ENCODE measurements at places on chromosomes 7 and 10.

DNA sequence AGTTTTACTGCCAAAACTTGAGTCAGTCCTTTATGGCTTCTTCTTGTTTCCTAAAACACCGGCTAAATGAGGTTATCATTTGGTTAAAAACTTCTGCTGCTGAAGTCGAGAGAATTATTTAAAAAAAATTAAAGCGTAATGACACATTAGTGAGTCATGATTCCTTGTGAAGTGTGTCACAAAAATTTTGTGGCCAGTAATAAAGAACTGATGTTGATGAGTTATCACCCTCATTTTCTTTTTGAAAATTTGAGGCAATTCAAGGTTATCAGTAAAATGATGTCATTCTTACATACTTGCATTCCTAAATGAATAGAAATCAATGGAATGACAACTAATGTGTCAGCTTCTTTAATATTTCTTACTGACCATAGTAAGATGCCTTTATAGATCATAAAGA lies 427.4 kb downstream of the SORCS3 start:
- DNase-seq: no peak

DNA sequence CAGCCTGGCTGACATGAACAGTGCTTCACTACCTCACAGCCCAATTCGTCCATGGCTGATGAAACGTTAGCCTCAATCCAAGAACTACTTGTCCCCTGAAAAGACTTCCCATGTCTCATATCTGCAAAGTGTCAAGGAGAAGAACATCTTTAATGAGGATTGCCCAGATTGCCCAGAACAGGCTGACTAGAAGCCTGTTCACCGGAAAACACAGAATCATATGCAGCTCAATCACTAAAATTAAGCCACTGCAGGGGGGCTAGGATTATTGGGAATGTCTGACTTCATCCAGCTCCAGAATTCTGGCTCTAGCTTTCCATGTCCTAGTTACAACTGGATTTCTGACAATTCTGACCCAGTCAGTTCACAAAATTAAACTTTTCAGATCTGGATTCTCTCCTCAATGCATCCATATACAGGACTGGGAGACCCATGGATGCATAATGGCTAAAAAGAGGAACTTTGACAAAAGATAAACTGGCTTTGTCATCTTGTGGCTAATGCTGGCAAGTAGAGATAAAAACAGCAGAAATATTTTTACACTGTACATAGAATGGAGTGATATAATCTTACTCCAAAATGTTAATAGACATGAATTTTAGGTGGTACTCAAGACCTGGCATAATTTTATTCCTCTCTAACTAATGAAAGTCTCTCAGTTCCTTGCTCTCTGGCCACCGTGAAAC lies 467.0 kb upstream of the POT1 start:
- no peak for DNase-seq

DNA sequence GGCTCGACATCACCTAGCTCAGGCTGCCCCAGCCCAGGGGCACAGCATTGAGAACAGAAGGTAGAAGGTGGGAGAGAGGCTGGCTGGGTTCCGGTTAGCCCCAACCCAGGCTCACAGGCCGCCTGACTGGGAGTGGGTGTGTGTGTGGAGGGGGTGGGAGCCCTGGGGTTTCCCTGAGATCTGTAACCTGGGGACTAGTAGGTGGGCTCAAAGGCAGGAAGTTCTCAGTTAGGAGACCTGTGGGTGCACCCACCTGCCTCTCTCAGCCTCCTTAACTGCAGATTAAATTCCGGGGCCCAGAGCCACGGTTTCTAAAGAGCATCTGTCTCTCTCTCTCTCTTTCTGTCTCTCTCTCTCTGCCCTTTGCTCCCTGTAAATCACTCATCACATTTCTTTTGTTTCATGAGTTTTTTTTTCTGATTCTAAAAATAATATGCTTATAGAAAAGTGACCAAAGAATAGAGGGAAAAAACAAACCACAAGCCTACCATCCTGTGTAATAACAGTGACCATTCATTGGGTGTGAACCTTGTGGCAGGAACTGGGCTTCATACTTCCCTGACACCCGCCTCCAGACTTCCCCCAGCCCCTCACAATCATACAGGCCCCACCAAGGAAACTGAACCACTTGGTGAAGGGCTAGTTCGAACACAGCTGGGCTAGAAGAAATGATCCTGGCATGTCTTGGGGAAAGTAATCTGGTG lies 83.4 kb upstream of the SMNDC1 start:
- DNase-seq: no peak

GRCh38 chr7:74083928-74084721 lies 521 bp downstream of the LIMK1 start:
- no peak for DNase-seq

DNA sequence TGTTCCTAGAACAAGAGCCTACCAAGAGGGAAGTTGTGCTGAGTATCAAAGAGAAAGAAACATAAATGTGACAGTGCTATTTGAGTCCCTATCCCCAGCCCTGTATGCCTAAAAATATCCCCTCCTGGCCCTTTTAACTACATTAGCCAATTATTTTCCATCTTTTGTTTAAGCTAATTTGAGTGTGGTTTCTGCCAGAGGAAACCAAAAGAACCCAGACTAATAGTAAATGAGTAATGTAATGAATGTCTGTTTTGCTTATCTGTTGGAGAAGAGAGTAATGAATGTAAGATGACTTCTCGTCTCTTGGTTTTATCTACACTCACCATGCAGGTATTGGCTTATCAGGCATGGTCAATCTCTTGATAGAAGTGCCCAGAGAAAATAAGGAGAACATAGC lies 134.4 kb upstream of the CDK1 start:
- DNase-seq: no peak

DNA sequence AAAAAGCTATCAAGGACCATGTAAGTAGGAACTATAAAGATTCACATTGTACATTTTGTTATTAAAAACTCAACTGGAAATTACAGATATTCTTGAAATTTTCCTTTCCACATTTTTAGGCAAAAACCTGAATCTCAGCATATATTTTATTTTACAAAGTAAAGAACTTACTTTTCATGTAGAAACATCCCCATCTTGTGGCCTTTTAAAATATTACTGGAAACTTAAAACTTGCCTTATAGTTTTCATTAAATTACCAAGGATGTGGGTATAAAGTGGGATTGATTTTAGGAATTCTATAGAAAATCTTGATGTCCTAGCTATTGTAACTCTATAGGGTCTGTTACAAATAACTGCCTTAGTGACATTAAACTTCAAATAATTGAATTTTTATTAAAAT lies 10.6 kb downstream of the DBF4 start:
- DNase-seq: no peak

- DNase-seq: no peak
Measured at GRCh38 chr10:48659790-48660189, 24.9 kb upstream of the WDFY4 start.

Data from C1 segment of cervical spinal cord (tissue), 14 donors.